ENCODE measurements at places on chromosomes 12 and 14. TPM values are rescaled to one million over a fixed set of nuclear protein-coding genes. Genes with fewer than 3 reads are reported as not detected.

Gene RNF212B
- polyA plus RNA-seq: not detected

GRCh38 chr12:67078957-67079356 lies 190.2 kb upstream of the CAND1 start:
- DNase-seq: no peak

GRCh38 chr12:115790526-115790925 lies 487.0 kb downstream of the MED13L start:
- DNase-seq: no peak

DNA sequence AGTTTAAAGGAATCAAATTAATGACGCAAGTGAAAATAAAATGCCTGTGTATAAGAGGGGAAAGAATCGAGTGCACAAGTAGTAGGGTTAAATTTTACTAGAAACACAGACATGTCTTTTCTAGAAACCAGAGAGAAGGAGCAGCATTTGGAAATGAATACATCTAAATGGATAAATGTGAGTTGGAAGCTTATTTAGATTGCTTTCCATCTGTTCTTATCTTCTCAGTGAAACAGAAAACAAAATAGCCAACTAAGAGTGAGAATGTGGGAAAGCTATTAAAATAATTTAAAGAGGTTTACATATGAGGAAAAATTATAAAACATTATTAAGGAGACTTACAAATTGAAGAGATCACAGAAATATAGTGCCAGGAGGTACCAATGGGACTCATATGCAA lies 1818.9 kb upstream of the FLRT2 start:
- no peak for DNase-seq

Gene APOF
- not detected for polyA plus RNA-seq

Gene GLIPR1L1
- polyA plus RNA-seq: not detected

GRCh38 chr14:58663494-58664111 lies 25.8 kb downstream of the DACT1 start:
- DNase-seq: no peak

Gene GPRC5A
- polyA plus RNA-seq: 0.61 TPM

DNA sequence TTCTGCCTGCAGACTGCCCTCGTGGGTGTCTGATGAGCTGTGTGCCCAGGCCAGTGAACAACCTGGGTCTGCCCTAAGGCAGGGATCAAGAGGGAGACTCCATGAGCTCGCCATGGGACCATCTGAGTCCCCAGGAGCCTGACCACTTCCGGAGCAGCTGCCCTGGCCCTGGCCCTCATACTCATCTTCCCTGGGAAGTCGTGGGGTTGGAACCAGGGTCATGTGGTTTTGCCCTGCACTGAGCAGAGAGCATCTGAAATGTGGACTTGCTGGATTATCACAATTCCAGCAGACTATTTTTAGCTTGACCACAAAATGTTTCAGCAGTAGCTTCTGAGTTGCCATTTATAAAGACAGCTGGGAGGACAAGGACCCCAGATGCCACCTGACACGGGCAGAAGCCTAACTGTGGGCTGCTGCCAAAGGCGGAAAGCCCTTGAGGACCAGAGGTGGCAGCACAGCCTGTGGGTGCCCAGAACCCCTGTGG lies 6.7 kb downstream of the BTBD6 start:
- DNase-seq: no peak

Gene PIWIL1
- polyA plus RNA-seq: not detected

- no peak for DNase-seq
Observed at GRCh38 chr12:47164724-47165439, 85.1 kb upstream of the AMIGO2 start.

Gene ISM2
- not detected for polyA plus RNA-seq

Gene AHNAK2
- 2.2 TPM for polyA plus RNA-seq

Gene ASCL1
- not detected for polyA plus RNA-seq

GRCh38 chr12:114656906-114657596 lies 26.9 kb downstream of the TBX3 start:
- no peak for DNase-seq

DNA sequence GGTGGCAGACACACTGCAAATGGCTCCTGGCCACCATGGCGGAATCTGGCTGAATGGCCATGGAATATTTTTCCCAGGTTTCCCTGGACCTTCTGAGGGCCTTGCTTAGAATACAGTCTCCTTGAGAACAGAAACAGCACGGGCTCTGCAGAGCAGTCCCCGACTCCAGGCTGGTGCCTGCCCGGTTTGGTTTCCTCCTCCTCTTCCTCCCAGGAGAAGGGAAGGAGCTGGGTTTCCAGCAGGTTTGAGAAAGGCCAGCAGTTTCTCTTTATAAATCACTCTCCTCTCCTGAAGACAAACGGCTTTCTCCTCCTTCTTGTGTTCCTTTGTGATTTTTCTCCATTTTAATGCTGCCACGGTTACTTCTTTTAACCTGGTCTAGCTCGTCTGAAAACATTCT lies 106.8 kb upstream of the RFLNA start:
- no peak for DNase-seq

DNA sequence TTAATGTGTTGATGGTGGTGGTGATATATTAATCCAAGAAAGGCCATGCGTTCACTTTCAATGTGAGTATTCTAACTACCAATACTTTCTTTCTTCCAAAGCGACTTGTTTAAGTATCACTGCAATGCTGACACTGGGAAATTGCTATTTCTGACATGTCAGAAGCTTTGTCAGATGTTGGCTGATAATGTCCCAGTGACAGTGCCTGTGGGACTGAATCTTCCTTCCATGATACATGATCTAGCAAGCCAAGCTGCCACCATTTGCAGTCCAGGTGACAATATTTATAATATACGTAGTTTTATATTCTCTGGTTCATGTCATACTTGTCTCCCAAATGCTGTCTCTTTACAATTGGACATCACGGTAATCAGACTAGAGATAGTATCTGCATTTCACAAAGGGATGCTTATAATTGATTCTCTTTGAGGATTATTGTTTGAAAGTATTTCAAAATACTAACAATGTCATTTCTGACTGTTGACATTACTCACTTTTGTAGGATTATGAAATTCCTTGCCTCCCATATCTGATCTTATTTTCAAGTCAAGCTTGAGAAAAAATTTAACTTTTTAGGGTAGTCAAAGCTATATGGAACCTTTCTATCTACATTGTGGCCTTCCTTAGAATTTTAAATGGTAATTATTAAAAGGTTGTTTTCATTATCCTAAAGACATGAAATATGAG lies 57.3 kb downstream of the KNTC1 start:
- no peak for DNase-seq

DNA sequence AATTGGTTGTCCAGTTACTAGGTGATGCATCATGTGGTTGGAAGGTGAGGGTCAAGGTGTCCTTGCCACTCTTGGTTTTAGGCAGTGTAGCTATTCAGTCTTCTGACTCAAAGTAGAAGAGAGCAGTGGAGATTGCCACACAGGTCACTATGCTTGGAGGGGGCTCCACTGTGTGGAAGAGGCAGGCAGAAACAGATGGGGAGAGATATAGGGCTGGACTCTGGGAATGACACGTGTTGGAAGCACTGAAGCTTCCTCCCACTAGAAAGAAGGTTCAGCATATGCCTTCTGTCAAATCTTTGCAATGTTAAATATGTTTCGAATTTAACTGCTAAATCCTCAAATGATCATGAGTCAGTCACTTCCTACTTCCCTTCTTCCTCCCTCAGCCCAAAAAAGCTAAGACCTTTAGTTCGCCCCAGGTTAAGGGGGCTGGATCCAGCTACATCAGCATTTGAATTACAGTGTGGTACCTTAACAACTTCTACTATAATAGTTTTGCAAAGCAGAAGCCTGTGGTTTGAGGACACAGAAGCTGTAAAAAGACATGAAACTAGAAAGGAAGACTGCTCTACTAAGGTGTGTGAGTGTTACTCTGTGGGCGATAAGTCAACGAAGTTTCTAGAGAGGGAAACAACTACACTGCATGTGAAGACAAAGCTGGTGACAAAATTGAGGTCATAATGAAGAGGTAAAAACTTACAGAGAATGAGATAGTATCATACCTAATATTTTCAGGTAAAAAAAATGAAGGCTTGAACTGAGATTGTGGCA lies 228.0 kb downstream of the NELL2 start:
- no peak for DNase-seq
